Activated T-helper 1 cell treated with anti-CD3 and anti-CD28 coated beads, Interleukin-12 subunit alpha, Interleukin-12 subunit beta, Interleukin-2, Interleukin-4 antibody, amounts not matched to agents 30 ng/mL and 10 ng/mL and 1 ng/mL, durations not matched to agents 14 hours and 24 hours and 36 hours (primary cell): ENCODE measurements at places on chromosomes 2 and 18. TPM values are rescaled to one million over a fixed set of nuclear protein-coding genes. Genes with fewer than 3 reads are reported as not detected.

DNA sequence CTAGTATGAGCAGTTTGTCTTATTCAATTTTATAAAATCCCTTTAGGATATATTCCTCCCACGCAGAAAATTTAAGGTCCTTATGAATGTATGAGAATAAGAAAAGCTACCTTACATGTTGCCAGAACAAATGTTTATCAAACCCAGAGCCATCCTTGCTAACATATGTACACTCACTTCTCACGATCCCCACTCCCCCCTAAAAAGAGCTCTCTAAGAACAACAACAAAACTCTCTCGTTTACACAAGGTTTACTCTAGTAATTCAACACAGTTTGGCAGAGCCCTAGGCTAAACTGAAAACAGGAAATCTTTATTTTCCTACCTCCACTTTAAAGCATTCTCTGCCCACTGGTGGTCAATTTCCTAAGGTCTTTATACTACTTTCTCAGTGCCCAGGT, 504.9 kb downstream of the ZEB2 start:
- no peak for DNase-seq

GRCh38 chr18:77634494-77634893, 384.8 kb downstream of the GALR1 start:
- no peak for DNase-seq

DNA sequence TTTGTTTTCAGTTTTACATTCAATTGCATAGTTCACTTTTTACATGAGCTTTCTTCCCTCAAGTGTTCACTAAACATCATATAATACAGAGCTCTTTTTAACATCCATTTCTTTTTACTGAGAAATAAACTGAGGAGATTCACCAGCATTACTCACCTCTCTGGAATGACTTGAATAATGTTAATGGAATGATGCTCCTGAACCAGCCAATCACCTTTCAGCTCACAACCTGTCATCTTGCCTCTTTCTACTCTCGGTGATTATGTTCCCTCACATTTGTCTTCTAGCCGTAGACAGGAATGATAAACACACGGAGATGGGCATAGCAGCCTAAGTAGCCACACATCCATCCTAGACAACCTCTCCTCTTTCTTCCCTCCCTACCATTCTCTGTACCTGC, 301.7 kb downstream of the PAX3 start:
- DNase-seq: no peak

DNA sequence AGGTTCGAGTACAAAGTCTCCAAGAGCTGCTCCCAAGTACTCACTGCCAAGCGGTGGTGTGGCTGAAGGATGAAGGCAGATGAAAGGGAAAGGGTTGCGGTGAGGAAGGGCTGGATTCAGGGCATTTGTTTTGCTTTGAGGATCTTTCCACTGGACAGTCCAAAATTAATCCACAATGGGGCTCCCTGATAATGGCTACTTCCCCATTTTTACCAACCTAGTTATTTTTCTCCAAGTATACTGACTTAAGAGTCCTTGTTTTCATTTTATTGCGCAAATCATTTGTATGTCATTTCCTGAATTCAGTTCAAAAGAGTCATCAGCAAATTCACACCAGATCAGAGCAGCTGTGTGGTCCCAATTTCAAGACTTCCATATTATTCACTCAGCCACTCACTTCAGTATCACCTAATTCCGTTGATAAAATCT, 464 bp upstream of the SESTD1 start:
- no peak for DNase-seq

DNA sequence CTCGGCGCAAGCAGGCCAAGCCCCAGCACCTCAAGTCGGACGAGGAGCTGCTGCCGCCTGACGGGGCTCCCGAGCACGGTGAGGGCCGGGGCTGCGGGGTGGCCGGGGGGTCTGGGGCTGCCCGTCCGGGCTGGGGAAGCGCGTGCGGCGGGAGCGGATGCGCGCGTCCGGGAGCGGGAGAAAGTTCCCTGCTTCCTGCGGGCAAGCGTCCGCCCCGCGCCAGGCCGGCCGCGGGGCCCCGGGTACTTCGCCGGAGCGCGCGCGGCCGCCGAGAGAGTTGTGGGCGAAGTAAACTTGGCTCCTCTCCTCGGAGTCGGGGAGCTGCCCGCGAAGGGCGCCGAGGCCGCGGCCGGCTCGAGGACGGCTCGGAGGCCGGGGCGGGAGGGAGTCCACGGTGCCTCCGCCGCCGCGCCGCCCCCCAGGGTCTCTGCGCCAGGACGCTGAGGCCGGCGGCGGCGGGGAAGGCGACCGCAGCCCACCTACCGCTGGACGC, 707 bp downstream of the SALL3 start:
- DNase-seq: no peak

GRCh38 chr2:199115169-199115568, 342.6 kb downstream of the SATB2 start:
- DNase-seq: no peak

DNA sequence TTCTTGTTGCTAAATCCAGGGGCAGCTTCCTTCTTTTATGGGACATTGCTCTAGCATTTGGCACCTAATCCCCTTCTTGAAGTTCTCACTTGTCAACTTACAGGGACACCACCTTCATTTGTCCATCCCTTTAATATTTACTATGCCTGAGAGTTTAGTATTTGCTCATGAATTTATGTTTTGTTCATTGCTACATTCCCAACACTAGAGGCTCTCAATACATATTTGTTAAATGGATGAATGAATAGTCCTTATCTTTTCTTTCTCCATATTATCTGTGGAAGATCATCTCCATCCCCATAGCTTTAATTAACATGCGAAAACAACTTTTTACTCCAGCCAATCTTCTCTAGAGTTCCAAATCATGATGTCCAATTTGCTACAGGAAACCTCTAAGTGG, 5.4 kb downstream of the CWC22 start:
- DNase-seq: no peak

DNA sequence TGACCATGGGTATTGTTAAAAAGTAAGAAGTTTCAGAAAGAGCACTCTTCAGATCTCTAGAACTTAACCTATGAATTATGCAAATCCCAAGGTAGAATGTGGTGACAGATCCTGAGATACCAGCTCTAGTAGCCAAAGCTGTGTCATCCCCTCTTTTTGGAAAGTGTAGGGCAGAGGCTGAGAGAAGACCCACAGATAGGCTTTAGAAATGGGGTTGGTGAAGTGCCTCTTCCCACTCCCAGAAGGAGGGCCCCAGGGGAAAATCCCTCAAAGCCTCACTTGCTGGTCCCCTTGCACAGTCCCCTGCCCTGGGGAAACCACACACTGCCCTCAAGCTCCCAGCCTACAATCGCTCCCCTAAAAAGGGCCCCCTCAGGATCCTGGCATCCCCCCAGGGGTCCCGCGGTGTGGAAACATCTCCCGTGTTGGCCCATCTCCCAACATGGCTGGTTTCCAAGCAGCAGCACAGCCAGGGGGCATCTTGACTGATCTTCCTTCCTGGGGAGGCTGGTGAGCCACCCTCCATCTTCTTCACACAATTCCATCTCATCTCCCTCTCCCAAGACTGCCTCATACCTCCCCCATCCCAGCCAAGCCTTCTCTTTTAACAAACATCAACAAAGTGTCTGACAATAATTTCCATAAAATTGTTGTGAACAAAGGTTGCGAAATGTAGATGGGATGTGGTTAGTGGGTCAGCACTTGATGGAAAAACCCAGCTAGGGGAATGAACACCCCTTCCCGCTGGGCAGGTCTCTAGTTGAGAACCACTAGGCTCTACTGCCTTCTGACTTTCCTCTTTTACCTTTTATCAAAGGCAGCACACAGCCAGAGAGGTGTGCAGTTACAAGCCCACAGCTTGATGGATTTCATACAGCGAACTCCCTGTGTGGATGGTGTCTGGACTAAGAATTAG, 25.1 kb downstream of the MAL start:
- no peak for DNase-seq

- no peak for DNase-seq
These were observed 649.1 kb downstream of the NYAP2 start for GRCh38 chr2:226048611-226049010.

DNA sequence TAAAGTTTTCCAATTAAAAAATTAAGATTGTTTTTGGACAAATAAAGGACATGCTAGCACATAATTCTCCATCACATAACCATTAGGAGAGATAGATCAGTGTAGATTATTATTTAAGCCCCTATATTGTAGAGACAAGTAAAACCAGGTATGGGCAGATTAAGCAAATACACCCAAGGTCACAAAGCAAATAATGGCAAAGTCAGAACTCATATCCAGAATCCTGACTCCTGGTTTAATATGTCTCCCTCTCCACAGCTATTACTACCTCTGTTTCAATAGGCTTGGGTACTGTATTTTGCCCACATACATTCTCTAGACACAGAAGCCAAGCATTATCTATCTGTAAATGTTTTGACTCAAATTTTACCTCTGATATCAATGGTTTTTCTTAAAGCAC, 282.3 kb downstream of the EPHA4 start:
- DNase-seq: no peak

DNA sequence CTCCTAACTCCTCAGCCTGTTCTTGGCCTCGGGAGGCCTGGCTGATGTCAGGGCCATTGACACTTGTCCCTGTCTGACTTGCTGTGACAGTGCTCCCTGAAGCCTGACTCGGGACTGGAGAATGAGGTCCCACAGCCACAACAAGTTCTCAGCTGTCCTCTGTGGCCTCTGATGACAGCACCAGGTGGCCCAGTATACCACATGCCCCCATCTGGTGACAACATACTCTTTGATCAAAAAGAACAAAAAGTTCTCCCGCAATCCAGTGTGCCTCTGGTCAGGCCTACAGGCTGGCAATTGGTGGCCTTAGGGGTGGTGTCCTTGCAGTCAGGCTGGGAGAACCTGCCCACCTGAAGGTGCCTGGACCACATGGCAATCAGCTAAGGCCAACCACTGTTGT, 102.6 kb downstream of the SEPTIN10 start:
- DNase-seq: no peak

GRCh38 chr2:213246497-213247281, 37.6 kb upstream of the SPAG16 start:
- DNase-seq: no peak

DNA sequence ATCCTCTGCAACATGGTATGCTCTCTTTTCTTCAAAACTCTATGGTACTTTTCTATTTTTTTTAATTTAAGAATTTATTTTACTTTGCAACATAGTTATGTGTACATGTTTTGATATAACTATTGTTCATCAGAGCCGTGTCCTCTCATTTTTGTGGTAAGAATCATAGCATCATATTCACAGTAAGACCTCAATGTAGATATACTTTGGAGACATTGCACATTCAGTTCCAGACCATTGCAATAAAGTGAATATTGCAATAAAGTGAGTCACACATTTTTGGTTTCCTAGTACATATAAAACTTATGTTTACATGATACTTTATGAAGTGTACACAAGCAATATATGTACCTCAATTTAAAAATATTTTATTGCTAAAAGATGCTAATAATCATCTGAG, 22.7 kb upstream of the LINC00305 start:
- DNase-seq: no peak

DNA sequence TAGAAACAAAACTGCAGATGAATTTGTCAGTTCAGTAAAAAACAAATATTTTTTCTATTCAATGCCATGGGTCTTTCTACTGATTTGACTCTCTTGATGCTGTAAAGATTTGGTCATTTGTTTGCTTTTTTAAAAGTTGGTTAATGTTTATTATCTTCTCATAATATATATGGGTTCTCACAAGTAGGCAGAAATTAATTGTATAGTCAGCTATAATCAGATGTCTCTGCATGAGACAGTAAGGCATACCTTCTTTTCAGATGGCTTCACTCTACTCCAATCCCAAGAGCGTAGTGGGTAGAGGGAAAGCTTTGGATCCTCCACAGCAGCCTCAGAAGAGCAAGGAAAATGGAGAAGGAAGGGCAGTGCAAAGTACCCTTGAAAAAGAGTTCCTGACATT, 1202.9 kb upstream of the CELF4 start:
- DNase-seq: no peak

- DNase-seq: no peak
These were observed 81.3 kb downstream of the HS1BP3 start for GRCh38 chr2:20569464-20570223.

DNA sequence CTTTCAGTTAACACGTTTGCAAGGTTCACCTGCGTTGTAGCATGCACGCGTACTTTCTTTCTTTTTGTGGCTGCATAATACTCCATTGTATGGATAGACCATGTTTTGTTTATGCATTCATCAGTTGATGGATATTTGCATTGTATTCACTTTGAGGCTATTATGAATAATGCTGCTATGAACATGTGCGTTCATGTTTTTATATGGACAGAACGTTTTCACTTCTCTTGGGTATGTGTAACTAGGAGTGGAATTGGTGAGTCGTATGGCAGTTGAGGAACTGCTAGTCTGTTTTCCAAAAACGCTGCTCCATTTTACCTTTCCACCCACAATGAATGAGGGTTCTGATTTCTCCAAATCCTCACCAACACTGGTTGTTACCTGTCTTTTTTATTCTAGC, 244.3 kb downstream of the GLI2 start:
- no peak for DNase-seq

GRCh38 chr2:14678761-14679160, 46.2 kb downstream of the LRATD1 start:
- DNase-seq: no peak

DNA sequence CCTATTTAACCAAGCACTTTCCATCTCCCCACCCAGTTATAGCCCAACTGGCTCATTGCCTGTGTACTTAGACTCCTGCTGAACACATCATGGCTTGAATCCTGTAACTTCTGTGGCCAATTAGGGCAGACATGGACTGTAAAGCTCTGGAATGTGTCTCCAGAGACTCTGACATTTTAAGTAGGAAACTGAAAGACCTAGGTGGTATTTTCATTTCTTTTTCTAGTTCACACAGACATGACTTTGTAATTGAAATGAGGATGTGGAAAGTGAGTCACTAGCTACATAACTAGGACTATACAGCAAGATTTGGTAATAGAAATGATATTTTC, 12.2 kb downstream of the DOK1 start:
- no peak for DNase-seq

- DNase-seq: no peak
These were observed 416.8 kb downstream of the FIGN start for GRCh38 chr2:163319006-163319405.

GRCh38 chr2:102724553-102724952, 37.3 kb upstream of the TMEM182 start:
- DNase-seq: no peak

DNA sequence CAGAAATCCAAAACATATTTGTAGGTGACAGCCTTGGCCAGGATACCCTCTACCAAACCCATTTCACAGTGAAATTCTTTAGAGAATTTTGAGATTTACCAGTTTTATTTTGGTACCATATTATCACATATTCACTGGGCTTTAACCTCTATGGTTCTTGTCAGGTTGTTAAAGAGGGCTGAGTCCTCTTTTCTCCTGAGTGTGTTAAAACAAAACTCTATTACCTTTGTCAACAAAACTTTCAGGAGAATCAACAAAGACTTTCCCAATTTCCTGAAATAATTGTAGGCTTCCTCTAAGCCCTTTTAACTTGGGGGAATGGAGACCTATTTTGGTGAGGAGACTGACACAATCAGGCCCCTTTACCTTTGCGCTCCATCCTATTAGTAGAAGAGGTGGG, 155.2 kb downstream of the TRABD2A start:
- no peak for DNase-seq

PLEK gene
- total RNA-seq: 3.2 TPM in 2 replicates

SRSF7 gene
- 417 and 422 TPM in 2 replicates for total RNA-seq

PAIP2B gene
- total RNA-seq: 0.41 and 0.44 TPM in 2 replicates

TMEM247 gene
- not detected in 2 replicates for total RNA-seq

POLR1A gene
- total RNA-seq: 69.7 and 74.6 TPM in 2 replicates

SERPINB3 gene
- not detected in 2 replicates for total RNA-seq

TUBA4B gene
- total RNA-seq: not detected in 2 replicates

MYO7B gene
- 0.10 and 0.12 TPM in 2 replicates for total RNA-seq

INHBB gene
- total RNA-seq: not detected in 2 replicates

DES gene
- total RNA-seq: not detected in 2 replicates

LYG1 gene
- total RNA-seq: 1.5 and 1.7 TPM in 2 replicates

TNFAIP6 gene
- not detected in 2 replicates for total RNA-seq
